ENCODE measurements at places on chromosomes 7 and 10.

- H3K27ac ChIP-seq: no peak overlapping the region
- peaks cover 9% of the 10 kb centered on the region for H3K27me3 ChIP-seq
- H3K4me3 ChIP-seq: no peak overlapping the region
These were observed 16.2 kb upstream of the AGK start for GRCh38 chr7:141534757-141535737.

- no peak overlapping the region for H3K4me3 ChIP-seq
- H3K27me3 ChIP-seq: no peaks in the 10 kb centered on the region
- H3K27ac ChIP-seq: no peak overlapping the region
- no peaks in the 10 kb centered on the region for H3K4me1 ChIP-seq
These were observed 571.8 kb downstream of the CCSER2 start for GRCh38 chr10:84900141-84900540.

GRCh38 chr10:76675951-76676587, 961.5 kb downstream of the KCNMA1 start:
- H3K27ac ChIP-seq: peak overlapping the region; percentile 28
- no peaks in the 10 kb centered on the region for H3K27me3 ChIP-seq
- no peaks in the 10 kb centered on the region for H3K4me1 ChIP-seq
- no peaks in the 10 kb centered on the region for H3K36me3 ChIP-seq

DNA sequence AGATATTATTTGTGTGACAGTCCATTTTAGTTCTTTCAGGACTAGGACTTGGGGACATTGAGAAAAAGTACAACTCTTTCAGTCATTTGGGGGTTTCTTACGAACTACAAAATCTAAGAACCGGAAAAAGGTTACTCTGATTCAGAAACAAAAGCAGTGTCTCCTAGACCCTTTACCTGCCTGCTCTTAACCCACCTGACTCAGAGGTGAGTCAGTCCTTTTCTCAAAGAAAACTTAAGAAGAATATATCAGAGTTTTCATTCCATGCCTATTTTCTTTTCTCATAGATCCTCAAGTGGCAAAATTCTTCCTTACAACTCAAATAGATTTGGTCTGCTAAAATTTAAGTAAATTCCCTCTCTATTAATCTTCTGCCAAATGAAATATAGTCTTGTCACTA, 114.9 kb upstream of the PTN start:
- DNase-seq: no peak
- no peak overlapping the region for H3K4me3 ChIP-seq
- no peak overlapping the region for H3K27ac ChIP-seq
- no peaks in the 10 kb centered on the region for H3K4me1 ChIP-seq
- H3K36me3 ChIP-seq: no peaks in the 10 kb centered on the region

DNA sequence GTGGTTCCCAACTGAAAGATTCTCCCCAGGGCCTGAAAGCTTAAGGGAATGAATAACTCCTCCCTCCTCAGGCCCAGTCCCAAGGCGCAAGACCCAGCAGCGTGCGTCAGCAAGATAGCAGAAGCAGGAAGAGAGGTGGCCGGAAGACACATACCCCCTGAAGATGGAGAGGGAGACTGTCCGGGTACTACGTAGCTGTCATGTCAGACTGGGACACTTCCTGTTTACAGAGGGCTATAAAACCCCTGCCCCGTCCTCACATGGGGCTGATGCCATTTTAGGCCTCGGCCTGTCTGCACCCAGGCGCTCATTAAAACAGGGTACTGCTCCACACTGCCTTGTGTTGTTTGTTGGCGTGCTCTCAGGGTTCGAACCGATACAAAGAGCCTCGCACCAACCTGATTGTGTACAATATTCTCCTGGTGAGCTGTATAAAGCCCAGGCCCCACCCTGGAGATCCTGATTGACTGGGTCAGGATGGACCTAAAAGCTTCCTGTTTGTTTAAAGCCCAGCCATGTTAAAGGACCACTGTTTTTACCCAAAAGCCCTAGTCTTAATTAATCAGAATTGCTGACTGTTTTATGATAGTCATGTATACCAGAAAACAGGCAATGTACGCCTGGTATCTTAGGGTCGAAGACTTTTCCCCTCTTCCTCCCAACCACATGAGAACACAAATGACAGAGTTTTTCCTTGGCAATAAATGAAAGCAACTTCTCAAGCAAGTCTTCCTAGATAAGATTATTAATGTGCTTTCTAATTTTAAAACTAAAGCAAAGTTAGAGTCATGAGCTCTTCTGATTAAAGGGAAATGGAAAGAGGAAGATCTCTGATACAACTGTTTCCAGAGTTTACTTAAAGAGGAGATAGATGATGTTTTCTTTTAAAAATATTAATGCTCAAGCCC, 251.5 kb downstream of the DOCK4 start:
- H3K27me3 ChIP-seq: no peaks in the 10 kb centered on the region
- H3K4me1 ChIP-seq: no peaks in the 10 kb centered on the region
- DNase-seq: no peak
- no peak overlapping the region for H3K4me3 ChIP-seq
- H3K27ac ChIP-seq: no peak overlapping the region

- no peaks in the 10 kb centered on the region for H3K36me3 ChIP-seq
- DNase-seq: no peak
- H3K4me1 ChIP-seq: peaks cover 12% of the 10 kb centered on the region
- H3K27me3 ChIP-seq: no peaks in the 10 kb centered on the region
These were observed 218.0 kb upstream of the ZNF32 start for GRCh38 chr10:43866712-43867111.

DNA sequence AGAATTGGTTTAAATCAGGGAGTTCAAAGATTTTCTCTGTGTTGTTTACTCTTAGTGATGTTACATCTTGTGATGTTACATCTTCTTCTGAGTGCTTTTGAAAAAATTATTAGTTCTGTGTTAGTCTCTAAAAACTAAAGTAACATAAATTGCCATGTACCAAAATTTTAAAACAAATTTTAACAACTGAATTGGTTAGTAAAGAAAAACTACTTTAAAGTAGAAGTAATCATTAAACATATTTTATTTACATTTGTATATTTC, 5.2 kb upstream of the IGF2BP3 start:
- H3K27ac ChIP-seq: no peak overlapping the region
- no peak overlapping the region for H3K4me3 ChIP-seq
- H3K27me3 ChIP-seq: peaks cover 100% of the 10 kb centered on the region
- peaks cover 27% of the 10 kb centered on the region for H3K4me1 ChIP-seq
- no peak for DNase-seq

DNA sequence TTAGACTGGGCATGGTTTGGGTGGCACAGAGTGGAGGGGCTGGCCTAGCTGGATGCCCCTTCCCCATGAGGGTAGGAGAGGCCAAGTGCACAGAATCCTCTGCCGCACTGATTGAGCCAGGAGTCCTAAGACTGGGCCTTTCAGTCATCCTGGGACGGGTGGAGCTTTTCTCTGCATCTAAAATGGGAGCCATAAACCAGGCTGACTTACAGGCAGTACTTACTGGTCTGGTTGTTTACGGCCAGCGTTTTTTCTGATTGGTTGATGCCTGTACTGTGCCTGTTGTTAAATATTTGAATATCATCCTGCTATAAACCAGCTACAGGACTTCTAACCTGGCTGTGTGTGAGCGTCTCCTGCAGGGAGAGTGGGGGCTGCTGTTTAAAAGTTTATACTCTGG, 107.8 kb downstream of the CDH23 start:
- no peak overlapping the region for H3K27ac ChIP-seq
- H3K4me1 ChIP-seq: peaks cover 6% of the 10 kb centered on the region
- H3K4me3 ChIP-seq: no peak overlapping the region
- H3K27me3 ChIP-seq: no peaks in the 10 kb centered on the region

DNA sequence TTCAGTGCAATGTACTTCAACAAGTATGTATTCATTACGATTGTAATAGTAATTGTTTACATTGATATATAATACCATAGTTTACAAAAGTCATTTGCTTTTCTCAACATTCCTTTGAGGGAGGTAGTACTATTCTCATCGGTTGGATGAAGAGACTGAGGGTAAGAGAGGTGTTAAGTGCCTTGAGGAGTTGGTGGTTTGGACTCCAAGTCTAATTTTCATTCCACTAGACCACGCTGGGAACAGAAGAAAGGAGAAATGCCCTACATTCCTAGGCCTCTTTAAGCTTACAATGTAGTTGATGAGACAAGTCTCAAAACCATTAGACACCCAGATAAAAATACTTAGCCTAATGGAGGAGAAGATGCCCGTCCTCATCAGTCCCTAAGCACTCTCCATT, 28.6 kb downstream of the CDK1 start:
- H3K4me1 ChIP-seq: no peaks in the 10 kb centered on the region
- H3K4me3 ChIP-seq: no peak overlapping the region
- no peak for DNase-seq
- no peaks in the 10 kb centered on the region for H3K27me3 ChIP-seq
- H3K36me3 ChIP-seq: no peaks in the 10 kb centered on the region
- no peak overlapping the region for H3K27ac ChIP-seq

DNA sequence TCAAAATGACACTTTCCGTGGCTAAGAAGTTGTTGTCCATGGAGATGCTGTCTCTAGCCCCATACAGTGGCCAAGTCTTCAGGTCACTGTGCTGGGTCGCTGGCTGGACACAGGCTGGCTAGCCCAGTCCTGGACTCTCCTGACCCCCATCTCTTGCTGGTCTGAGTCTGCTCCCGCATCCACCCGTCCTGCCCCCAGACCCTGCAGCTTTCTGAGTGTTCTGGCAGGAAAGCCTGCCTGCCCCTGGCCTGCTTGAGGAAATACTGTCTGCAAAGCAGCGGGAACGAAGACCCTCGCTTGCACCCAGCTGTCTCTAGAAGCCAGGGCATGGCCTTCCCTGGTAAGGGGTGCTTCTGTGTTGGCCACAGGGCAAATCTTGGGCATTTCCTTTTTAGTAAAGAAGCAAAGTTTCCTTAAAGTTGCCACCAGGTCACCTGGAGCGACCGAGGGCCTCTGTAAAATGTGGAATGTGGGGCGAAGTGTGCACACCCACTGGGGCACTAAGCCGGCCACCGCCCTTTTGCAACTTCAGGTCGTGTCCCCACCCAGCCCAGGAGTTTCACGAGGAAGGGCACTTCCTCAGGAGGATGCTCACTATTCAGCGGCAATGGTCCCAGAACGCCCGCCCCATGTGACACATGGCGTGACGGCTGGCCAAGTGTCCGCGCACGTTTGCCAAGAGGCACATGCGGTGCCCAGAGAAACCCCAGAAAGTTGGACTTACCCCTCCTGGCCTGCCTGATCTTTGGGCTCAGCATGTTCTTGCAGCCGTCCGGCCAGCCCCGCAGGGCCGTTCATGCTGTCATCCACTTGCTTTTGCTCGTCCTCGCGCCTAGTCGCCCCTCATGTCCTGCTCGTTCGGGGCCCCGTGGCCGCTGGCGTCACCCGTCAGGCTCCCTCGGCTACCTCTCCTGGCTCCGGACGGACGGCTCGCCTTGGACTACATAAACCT, 558 bp downstream of the ARHGAP22 start:
- H3K4me1 ChIP-seq: peaks cover 22% of the 10 kb centered on the region
- H3K36me3 ChIP-seq: no peaks in the 10 kb centered on the region
- H3K27me3 ChIP-seq: peaks cover 13% of the 10 kb centered on the region
- DNase-seq: no peak

- H3K36me3 ChIP-seq: no peaks in the 10 kb centered on the region
- DNase-seq: no peak
- H3K4me3 ChIP-seq: no peak overlapping the region
- no peaks in the 10 kb centered on the region for H3K27me3 ChIP-seq
These were observed 106.0 kb downstream of the ZNF365 start for GRCh38 chr10:62480196-62480595.

- H3K36me3 ChIP-seq: no peaks in the 10 kb centered on the region
- H3K4me3 ChIP-seq: no peak overlapping the region
- H3K27ac ChIP-seq: no peak overlapping the region
- no peak for DNase-seq
These were observed 26.7 kb downstream of the TMEM273 start for GRCh38 chr10:49161411-49161997.

DNA sequence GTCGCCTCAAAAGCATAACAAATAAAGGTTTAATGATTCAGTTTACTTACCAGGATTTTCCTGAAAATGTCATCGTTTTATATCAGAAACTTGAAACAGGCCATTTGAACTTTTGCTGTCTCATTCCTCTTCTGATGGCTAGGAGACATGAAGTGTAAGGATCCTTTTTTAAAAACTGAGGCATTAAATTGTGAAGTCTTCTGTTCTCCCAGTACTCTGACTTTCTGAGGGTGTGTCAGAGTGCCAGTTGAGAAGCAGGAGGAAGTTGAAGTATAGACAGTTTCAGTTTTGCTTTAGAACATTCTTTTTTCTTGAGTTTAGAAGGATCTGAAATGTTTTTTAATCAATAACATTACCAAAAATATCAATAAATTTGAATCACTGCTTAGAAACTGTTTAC, at the start of gene SAMD9L:
TSS of gene SAMD9L (minus strand) at position 242 of the 400 bp plus-strand sequence. CDS start 12,414 bp downstream, outside the sequence.
- H3K4me3 ChIP-seq: peak within 1 kb of the TSS; percentile 53
- no peaks in the 10 kb centered on the region for H3K27me3 ChIP-seq
- peak within 1 kb of the TSS; percentile 69 for H3K27ac ChIP-seq
- H3K36me3 ChIP-seq: peaks cover 17% of the 10 kb centered on the region
- H3K4me1 ChIP-seq: no peaks in the 10 kb centered on the region

GRCh38 chr7:80722616-80723195, 84.3 kb downstream of the CD36 start:
- H3K4me1 ChIP-seq: peaks cover 15% of the 10 kb centered on the region
- no peaks in the 10 kb centered on the region for H3K36me3 ChIP-seq
- peak overlapping the region; percentile 61 for H3K27ac ChIP-seq
- H3K4me3 ChIP-seq: no peak overlapping the region

- no peaks in the 10 kb centered on the region for H3K36me3 ChIP-seq
- no peaks in the 10 kb centered on the region for H3K4me1 ChIP-seq
- DNase-seq: no peak
These were observed 1.0 kb upstream of the PILRA start for GRCh38 chr7:100372256-100372655.

DNA sequence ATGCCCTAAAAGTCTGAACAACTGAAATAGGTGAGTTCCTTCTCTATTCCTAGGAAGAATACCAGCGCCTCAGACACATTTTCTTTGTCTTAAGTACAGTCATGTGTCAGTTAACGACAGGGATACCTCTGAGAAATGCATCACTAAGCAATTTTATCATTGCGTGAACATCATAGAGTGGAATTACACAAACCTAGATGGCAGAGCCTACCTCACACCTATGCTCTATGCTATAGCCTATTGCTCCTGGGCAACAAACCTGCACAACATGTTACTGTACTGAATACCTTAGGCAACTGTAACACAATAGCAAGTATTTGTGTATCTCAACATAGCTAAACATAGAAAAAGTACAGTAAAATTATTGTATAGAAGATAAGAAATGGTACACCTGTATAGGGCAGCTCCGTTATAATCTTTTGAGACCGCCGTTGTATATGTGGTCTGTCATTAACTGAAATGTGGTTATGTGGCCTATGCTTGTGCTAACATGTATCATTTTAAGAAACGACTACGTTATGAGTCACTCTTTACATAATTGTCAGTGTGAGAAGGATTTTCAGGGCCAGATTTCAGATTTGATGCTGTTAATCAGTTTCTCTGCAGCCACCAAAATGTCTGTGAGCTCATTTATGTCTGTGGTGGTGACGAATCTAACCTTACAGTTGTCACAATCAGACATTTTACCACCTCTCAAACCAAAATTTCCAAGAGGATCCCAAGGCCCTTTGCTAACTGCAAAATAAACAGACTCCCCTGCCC, 66.1 kb upstream of the STK17A start:
- H3K27me3 ChIP-seq: peaks cover under 1% of the 10 kb centered on the region
- no peaks in the 10 kb centered on the region for H3K36me3 ChIP-seq
- H3K4me3 ChIP-seq: no peak overlapping the region
- DNase-seq: no peak
- H3K4me1 ChIP-seq: no peaks in the 10 kb centered on the region

GRCh38 chr10:92590623-92591549, 2.0 kb upstream of the KIF11 start:
- peak; percentile 38 for DNase-seq
- peaks cover 17% of the 10 kb centered on the region for H3K4me1 ChIP-seq
- no peaks in the 10 kb centered on the region for H3K36me3 ChIP-seq
- H3K27me3 ChIP-seq: no peaks in the 10 kb centered on the region

- H3K27ac ChIP-seq: no peak overlapping the region
- no peak overlapping the region for H3K4me3 ChIP-seq
- no peaks in the 10 kb centered on the region for H3K4me1 ChIP-seq
- DNase-seq: no peak
- H3K36me3 ChIP-seq: no peaks in the 10 kb centered on the region
- no peaks in the 10 kb centered on the region for H3K27me3 ChIP-seq
These were observed 1080.1 kb upstream of the SORCS1 start for GRCh38 chr10:108244443-108245228.

Data from transverse colon (tissue), 4 donors.